ELR (cell line): ENCODE measurements at places on chromosomes 1 and 21.

- DNase-seq, result no peak
Observed at GRCh38 chr1:226610671-226611070, 62.1 kb downstream of the STUM start.

GRCh38 chr1:33698361-33699035 is 165.4 kb upstream of the HMGB4 start:
- no peak for DNase-seq

DNA sequence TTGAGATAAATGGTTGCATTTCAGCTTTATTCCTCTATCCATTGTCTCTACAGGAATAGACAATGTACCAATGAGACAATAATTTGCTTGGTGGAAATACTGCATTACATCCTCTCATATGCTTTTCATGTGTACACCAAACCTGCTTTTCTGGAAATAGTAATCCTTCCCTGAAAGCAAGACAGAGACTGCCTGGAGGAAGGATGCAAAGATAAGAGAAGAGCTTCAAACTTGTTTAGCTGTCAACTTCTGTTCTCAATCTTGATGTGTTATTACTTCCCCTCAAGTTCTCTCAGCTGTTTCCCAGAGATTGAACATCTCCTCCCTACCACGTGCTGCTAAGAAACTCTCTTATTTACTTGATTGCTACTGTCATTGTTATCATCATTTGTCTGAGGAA is 1125.4 kb upstream of the TMPRSS15 start:
- DNase-seq, result no peak

DNA sequence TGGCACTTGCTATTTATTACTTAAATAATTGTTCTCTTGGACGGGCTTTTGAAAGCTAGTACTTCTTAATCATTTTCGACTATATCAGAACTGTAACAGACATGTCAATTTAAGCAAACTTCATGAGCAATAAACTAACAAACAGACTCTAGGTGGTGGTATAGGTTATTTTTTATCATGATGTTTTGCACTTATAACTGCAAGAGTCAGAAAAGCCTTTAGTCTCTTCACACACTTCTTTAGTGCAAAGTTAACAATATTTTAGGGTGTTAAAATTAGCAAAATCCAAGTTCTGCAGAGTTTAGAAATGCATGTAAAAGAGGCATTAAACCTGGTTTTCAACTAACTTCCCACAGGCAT is 2.2 kb downstream of the NRIP1 start:
- peak; percentile 32 for DNase-seq

- DNase-seq, result peak; percentile 69
Observed at GRCh38 chr1:150621497-150622302, 7.7 kb downstream of the ENSA start.

DNA sequence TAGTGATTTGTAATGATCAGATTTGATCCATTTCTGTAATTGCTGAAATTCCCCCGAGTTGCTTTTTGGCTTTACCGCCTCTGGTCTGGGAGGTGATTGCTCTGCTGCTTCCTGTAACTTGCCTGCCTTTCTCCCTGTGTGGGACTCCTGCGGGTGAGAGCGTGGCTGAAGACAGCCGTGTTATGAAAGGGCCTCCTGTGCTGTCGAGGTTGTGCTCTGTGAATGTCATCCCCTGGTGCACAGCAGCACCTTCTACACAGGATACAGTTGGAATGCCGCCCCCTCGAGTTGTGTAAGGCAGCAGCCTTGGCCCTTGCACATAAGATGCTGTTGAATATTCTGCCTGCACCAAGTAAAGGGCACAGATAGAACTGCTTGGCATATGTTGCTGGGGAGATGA is 5.9 kb downstream of the SOD1 start:
- DNase-seq, result no peak

DNA sequence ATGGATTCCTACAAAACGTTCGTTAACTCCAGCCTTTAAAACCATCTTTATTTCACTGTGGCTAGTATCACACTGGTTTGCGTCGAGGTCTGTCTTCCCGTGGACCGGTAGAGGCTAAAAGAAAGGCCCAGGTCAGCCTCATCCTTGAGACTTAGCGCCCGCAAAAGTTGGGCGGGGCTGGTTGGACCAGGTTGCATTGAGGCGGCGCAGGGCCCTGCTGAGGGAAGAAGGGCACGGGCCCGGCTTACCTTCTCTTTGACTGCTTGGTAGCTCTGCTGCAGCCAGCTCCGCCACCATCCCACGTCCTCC is 455 bp downstream of the BSDC1 start:
- DNase-seq, result peak; percentile 64

- no peak for DNase-seq
Observed at GRCh38 chr21:32088471-32088870, 190.4 kb downstream of the MIS18A start.

- DNase-seq, result peak; percentile 22
Observed at GRCh38 chr1:53525595-53525994, 66.4 kb downstream of the DMRTB1 start.

- DNase-seq, result no peak
Observed at GRCh38 chr1:4745560-4745959, 91.2 kb downstream of the AJAP1 start.

DNA sequence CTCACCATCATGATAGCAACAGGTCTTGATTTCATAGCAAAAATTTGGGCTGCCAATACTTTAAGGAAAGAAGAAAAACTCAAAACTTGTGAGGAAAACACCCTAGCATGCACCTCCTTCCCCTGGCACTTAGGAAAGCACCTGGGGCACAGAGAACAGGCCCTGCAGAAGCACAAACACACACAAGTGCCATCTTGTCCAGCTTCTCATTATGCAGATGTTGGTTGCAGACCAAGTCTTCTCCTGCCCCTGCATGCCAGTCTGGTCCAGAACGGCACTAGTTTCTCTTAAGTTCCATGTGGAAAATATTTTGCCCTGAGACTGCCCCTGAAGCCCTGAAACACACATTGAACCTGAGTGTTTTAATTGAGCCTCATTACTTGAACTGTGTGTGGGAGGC is 6.3 kb upstream of the ETV3 start:
- no peak for DNase-seq

DNA sequence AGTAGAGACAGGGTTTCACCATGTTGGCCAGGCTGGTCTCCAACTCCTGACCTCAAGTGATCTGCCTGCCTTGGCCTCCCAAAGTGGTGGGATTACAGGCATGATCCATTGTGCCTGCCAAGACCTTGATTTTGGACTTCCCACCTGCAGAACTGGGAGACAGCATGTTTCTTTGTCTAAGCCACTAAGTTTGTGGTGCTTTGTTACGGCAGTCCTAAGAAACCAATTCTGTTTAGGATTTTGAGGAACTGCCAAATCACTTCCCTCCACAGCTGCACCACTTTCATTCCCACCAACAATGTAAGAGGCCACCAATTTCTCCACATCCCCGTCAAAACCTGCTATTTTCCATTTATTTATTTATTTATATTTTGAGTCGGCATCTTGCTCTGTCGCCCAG is 46.1 kb downstream of the CHAF1B start:
- DNase-seq, result no peak

DNA sequence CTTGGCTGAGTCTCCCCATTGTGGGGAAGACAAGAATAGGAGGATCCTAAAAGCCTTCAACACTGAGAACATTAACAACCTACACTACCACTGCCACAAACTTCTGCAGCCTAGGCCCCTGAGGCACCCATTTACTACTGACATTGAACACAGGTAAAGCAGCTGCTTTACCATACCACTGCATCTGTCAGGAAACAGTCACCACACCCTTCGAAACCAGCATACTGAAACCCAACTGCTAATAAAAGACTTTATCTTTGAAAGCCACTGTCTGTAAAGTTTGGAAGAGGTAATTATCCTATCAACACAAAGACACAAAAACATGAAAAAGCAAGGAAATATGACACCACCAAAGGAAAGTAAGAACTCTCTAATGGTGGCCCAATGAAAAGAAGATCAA is 7.4 kb downstream of the IFNAR1 start:
- no peak for DNase-seq

DNA sequence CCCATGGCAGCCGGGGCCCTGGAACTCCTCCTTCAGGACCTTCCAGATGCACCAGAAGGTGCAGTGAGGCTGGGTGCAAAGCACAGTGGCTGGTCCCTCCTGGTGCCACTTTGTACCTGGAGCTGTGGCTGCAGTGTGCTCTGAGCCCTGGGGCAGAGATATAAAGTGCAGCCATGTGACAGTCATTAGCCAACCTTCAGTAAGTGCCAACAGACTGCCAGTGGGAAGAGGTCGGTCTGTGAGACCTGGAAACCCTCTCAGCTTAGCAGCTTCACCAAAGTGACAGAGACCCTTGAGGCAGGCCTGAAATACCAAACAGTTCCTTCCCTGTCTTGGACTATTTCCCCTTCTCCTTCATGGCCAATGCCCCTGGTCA is 26.7 kb upstream of the NGF start:
- DNase-seq, result no peak

DNA sequence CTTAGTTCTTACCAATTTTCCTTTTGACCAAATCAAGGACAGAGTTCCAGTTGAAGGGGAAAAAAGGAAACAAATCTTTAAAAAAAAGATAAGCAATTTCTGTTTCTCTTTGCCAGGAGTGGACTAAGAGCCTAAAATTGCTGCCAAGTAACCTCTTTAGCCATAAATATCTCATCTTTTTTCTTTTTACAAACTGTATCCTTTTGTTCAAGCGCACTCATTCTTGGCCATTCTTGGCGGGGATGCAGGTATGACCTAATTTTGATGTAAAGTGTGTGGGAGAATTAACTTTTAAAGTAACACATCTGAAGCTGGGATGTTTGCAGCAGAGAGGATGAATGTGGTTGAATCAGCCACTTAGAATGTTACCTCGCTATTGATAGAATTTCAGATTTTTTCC is 13.4 kb upstream of the KIF1B start:
- DNase-seq, result no peak

- DNase-seq, result no peak
Observed at GRCh38 chr1:56654126-56654923, 9.2 kb downstream of the PRKAA2 start.
